ENCODE measurements at places on chromosomes 12 and 14. TPM values are rescaled to one million over a fixed set of nuclear protein-coding genes. Genes with fewer than 3 reads are reported as not detected.

The TAS2R19 gene
- 1.2 TPM for total RNA-seq

The POTEG gene
- total RNA-seq = not detected

The OR6C4 gene
- total RNA-seq = not detected

The TRIM9 gene
- total RNA-seq = 0.24 TPM

The FIGNL2 gene
- 0.47 TPM for total RNA-seq

The PCNX4 gene
- 37.8 TPM for total RNA-seq

The MYF6 gene
- not detected for total RNA-seq

The DCN gene
- 1,324 TPM for total RNA-seq

The DCD gene
- not detected for total RNA-seq

The SELPLG gene
- 4.5 TPM for total RNA-seq

The PLEKHG7 gene
- not detected for total RNA-seq

The PLEKHD1 gene
- 0.15 TPM for total RNA-seq

The GLT1D1 gene
- total RNA-seq = 0.38 TPM

The DIO3 gene
- 1.1 TPM for total RNA-seq

The C1QL4 gene
- total RNA-seq = not detected

The STAB2 gene
- total RNA-seq = 0.91 TPM

The SLCO1B1 gene
- total RNA-seq = not detected

The SERPINA5 gene
- total RNA-seq = 9.3 TPM

The DDN gene
- 0.84 TPM for total RNA-seq

The IL22 gene
- total RNA-seq = not detected

The CD163L1 gene
- 6.2 TPM for total RNA-seq

The ZDHHC22 gene
- not detected for total RNA-seq

The LBHD2 gene
- total RNA-seq = 0.47 TPM

The LRFN5 gene
- 0.79 TPM for total RNA-seq

The KCNH5 gene
- total RNA-seq = 0.08 TPM

The CCDC184 gene
- 1.4 TPM for total RNA-seq

The TAS2R30 gene
- 0.97 TPM for total RNA-seq

The VRTN gene
- not detected for total RNA-seq

The ANG gene
- 7.1 TPM for total RNA-seq

The TMPRSS12 gene
- not detected for total RNA-seq

The PZP gene
- total RNA-seq = 0.68 TPM

The CCDC88C gene
- 3.5 TPM for total RNA-seq

The TTC5 gene
- 7.6 TPM for total RNA-seq

The WIF1 gene
- 0.91 TPM for total RNA-seq

The ANAPC5 gene
- 65.0 TPM for total RNA-seq

The BCL7A gene
- 9.8 TPM for total RNA-seq

The RNASE7 gene
- total RNA-seq = not detected

The ST8SIA1 gene
- total RNA-seq = 3.0 TPM

The SRSF9 gene
- 68.6 TPM for total RNA-seq

The MOK gene
- total RNA-seq = 15.3 TPM

The HCAR2 gene
- total RNA-seq = 4.4 TPM

The PDE3A gene
- total RNA-seq = 157 TPM

The SLC39A2 gene
- total RNA-seq = not detected

The IAPP gene
- total RNA-seq = not detected

The GUCY2C gene
- not detected for total RNA-seq

The CD163 gene
- total RNA-seq = 186 TPM

The ALDH2 gene
- 268 TPM for total RNA-seq

The LTBR gene
- total RNA-seq = 66.6 TPM

The SYNDIG1L gene
- total RNA-seq = 0.24 TPM

The EGLN3 gene
- total RNA-seq = 73.1 TPM

The WDHD1 gene
- total RNA-seq = 2.6 TPM

The LRIG3 gene
- 13.0 TPM for total RNA-seq
